ENCODE measurements at places on chromosomes 5 and 9. TPM values are rescaled to one million over a fixed set of nuclear protein-coding genes. Genes with fewer than 3 reads are reported as not detected.

Gene GPRIN1
- total RNA-seq: 0.24 TPM

Gene NOXA1
- total RNA-seq: 6.4 TPM

Gene CCL28
- 36.3 TPM for total RNA-seq

Gene LIFR
- total RNA-seq: 259 TPM

Gene LURAP1L
- total RNA-seq: 3.7 TPM

Gene AMBP
- not detected for total RNA-seq

Gene SLC36A2
- not detected for total RNA-seq

Gene INSYN2B
- total RNA-seq: not detected

Gene PTGES
- 0.29 TPM for total RNA-seq

Gene ISOC1
- total RNA-seq: 28.5 TPM

Gene HMCN2
- total RNA-seq: 1.7 TPM

Gene SPATA31A3
- not detected for total RNA-seq

Gene CNTRL
- 18.0 TPM for total RNA-seq

Gene ACO1
- 45.1 TPM for total RNA-seq

Gene OSMR
- total RNA-seq: 23.2 TPM

Gene DPYSL3
- 43.1 TPM for total RNA-seq

Gene TUBB4B
- 181 TPM for total RNA-seq

Gene USP20
- 50.6 TPM for total RNA-seq

Gene SLCO4C1
- 1.3 TPM for total RNA-seq

Gene PRRX2
- 5.6 TPM for total RNA-seq

All from thyroid gland (tissue), 4 donors.